ENCODE measurements at places on chromosomes 1 and 21.

DNA sequence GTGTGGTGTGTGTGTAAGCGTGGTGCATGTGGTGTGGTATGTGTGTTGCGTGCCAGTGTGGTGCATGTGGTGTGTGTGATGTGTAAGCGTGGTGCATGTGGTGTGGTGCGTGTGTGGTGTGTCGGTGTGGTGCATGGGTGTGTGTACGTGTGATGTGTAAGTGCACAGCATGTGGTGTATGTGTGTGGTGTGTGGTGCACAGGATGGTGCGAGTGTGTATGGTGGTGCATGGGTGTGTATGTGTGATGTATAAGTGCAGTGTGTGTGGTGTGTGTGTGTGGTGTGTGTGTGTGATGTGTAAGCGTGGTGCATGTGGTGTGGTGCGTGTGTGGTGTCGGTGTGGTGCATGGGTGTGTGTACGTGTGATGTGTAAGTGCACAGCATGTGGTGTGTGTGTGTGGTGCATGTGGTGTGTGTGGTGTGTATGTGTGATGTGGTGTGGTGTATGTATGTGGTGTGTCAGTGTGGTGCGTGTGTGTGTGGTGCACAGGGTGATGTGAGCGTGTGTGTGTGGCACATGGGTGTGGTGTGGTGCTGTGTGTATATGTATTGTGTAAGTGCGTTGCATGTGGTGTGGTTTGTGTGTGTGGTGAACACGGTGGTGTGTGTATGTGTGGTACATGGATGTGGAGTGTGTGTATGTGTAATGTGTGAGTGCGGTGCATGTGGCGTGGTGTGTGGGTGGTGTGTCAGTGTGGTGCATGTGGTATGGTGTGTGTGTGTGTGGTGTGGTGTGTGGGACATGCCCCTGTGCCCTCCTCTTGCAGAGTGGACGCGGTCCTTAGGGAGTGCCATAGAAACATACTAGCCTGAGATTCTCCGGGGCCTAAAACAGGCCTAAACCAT lies 1.1 kb upstream of the C2CD2 start:
- DNase-seq = no peak

DNA sequence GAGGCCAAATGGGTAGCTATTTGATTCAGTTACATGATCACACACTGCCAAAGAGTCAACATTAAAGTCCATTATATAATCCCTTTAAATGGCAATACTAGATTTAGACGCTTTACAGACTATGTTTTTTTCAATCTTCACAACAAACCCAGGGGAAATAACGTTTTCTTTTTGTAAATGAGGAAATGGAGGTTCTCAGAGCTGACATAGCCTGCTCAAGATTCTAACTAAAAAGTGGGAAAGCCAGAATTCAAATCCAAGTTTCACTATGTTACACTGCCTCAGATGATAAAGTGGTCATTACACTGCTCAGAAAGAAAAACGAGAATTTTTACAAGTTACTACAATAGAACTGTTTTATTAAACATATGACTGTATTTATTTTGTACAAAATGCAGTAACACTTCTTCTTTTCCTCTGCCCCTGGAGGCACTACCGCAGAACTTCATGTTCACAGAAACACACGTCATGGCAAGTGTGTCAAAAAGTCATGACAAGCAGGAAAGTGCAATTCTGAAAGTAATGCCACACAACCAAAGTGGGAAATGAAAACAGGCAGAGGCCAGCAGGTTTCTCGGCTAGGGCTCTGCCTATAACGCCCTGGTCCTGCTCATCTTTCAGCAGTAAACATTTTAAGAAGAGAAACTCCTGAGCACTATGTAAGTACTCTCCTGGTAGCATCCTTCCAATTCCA lies 19.0 kb downstream of the THEMIS2 start:
- DNase-seq = no peak

- no peak for DNase-seq
Measured at GRCh38 chr21:16530656-16531055, 800.9 kb downstream of the USP25 start.

DNA sequence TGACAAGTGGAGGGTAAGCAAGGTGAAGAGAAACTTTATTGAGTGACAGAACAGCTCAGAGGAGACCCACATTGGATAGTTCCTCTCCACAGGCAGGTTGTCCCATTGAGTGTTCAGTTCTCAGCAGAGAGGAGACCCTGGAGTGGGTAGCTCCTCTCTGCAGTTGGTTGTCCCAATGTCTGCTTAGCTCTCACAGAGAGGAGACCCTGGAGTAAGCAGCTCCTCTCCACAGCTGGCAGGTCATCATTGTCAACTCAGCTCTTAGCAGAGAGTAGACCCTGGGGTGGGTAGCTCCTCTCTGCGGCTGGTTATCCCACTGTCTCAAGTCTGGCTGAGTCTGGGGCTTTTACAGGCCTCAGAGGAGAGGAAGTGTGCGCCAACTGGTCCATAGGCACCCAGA lies 6.0 kb upstream of the CHD1L start:
- no peak for DNase-seq

- DNase-seq = no peak
Measured at GRCh38 chr1:96782856-96783255, 61.3 kb downstream of the PTBP2 start.

- no peak for DNase-seq
Measured at GRCh38 chr1:160049101-160049500, 17.3 kb upstream of the PIGM start.

GRCh38 chr1:15738416-15739113 lies 2.5 kb downstream of the SLC25A34 start:
- no peak for DNase-seq

DNA sequence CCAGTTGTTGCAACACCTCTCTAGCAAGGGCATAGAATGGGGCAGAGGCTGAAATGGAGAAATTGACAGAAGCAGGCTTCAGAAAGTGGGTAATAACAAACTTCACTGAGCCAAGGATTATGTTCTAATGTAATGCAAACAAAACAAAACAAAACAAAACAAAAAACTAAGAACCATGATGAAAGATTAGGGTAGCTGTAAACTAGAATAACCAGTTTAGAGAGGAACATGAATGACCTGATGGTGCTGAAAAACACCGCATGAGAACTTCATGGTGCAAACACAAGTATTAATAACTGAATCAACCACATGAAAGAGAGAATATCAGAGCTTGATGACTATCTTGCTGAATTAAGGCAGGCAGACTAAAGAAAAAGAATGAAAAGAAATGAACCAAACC lies 1707.7 kb downstream of the BRINP3 start:
- no peak for DNase-seq

- no peak for DNase-seq
Measured at GRCh38 chr1:111463029-111463683, 10.6 kb upstream of the C1orf162 start.

- no peak for DNase-seq
Measured at GRCh38 chr1:58065520-58065919, 481.0 kb downstream of the OMA1 start.

DNA sequence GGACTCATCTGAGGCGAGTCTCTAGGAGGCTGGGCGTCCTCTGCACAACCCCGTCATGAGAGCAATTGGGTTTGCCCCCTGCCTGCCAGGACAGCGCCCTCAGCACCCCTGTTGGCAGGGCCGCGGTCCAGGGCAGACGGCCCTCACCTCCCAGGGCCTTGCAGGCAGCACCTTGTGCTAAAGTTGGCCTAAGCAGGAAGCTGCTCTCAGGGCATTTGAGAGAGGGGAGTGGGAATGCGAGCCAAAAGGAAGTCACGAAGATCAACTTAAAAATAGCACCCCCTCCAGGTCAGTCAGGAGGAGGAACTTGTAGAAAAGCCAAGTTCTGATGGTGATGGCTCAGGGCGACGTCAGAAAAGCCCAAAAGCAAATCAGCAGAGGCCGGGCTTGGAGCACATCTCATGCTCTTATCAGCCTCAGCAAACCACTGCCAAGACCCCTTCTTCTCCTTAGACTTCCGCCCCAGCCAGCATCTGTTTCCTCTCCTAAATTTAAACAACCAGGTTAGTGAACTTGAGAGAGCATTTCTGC lies 12.6 kb upstream of the ADORA3 start:
- DNase-seq = no peak

DNA sequence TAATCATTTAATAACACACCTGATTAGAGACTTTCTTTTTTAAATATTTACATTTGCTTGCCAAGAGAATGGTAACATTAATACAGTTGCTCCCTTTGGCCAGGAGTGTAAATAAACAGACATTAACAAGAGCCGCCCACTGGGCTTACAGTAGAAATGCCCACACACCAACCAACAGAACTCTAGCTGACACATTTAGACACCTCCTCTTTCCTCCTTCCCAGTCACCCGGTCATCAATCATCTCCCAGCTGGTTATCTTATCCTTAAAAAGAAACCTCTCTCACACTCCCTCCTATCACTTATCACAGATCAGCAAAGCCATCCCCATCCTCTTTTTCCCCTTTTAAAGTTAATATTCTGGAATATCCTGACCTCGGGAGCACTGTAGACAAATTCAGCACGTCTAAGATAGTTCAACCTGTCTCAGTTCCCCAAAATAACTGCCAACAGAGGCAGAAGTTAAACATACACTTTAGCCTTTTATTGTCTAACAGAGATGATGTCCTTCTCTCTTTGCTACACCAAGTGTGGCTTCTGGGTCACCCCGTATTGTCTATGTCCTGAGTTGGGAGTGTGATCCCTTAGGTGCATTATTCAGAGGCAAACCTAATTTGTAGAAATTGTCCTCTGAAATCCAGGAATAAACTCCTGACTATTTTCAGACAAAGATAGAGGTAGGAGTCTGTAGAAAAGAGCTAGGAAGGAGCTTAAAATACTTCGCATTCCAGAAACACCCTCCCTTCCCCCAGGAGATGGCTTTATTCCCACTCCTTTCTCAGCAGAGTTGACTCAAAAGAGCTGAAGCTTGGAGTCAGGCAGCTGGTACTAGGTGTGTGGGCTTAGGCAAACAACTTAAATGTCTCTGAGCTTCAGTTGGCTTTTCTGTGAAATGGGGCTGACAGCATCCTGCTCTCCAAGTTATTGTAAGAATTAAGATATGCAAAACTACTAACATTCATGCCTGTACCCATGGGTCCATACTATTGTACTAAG lies 8.8 kb downstream of the MYCL start:
- DNase-seq = no peak

- peak; percentile 2 for DNase-seq
Measured at GRCh38 chr1:18299441-18300338, 181.0 kb upstream of the KLHDC7A start.

DNA sequence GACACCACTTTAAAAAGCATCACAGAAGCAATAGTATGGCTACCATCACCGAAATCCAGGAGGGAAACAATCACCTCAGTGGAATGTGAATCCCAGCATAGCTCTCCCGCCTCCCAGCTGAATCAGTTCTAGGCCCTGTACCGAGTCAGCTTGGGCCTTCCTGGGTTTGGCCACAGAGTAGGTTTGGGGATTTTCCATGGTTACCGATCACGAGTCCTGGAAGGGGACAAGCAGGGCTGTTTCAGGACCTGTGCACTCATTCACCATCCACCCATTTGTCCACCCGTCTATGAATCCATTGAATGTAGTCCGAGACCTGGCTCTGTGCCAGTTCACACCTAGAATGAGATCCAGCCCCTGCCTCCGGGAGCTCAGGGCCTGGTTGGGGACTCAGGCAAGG lies 94.2 kb downstream of the ARHGEF10L start:
- DNase-seq = no peak

- no peak for DNase-seq
Measured at GRCh38 chr1:93955765-93956164, 46.5 kb upstream of the GCLM start.

DNA sequence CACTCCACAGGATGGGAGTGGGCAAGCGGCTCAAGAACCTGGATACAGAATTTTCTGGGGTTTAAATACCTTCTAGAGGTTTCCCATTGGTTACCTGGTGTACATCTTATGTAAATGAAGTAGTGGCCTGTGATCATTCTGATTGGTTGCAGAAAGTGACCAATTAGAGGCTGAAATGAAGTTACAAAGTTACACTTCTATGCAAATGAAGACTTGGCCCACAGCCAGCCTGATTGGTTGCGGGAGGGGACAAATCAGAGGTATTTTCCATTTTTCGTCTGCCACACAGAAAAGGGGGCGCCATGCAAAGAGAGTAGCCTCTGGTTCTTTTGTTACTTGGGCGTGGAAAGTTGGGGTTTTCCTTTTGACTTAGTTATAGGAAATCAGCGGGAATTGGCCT lies 8.9 kb downstream of the KCNAB2 start:
- DNase-seq = no peak

- DNase-seq = no peak
Measured at GRCh38 chr1:169102567-169102966, 3.9 kb upstream of the ATP1B1 start.

GRCh38 chr21:46600305-46600704 lies 4.6 kb downstream of the S100B start:
- DNase-seq = no peak

- no peak for DNase-seq
Measured at GRCh38 chr1:200275415-200275814, 134.4 kb downstream of the ZNF281 start.

- no peak for DNase-seq
Measured at GRCh38 chr1:72397786-72398185, 115.4 kb upstream of the NEGR1 start.

DNA sequence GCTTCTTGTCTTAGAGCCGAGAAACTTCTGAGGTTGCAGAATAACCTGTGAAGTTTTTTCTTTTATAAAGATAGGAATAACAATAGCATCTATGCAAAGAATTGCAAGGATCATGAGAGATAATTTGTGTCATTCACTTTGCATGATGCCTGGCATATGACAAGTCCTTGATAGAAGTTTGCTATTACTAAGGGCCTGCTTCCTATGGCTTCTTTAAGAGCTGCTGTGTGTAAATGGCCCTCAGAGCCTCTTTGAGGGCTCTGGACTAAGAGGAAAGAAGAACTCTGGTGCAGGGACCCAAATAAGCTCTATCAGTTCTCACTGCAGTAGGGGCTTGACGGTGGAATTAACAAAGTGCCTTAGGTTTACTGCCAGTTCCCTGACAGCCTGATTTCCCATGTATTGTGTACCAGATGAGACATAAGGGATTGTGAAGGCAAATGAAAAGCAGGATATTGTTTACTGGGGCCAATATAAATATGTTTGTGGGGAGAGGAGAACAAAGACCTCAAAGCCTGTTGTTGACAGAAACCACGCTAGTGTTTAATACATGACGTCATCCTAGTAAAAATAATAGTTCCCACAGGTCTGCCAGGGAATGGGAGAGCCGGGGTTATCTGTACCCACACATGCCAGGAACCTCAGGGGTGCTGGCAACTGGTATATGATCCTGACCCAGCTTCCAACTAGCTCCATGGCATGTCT lies 131.2 kb upstream of the UBE2U start:
- no peak for DNase-seq

GRCh38 chr1:160884579-160884978 lies 401 bp downstream of the ITLN1 start:
- DNase-seq = no peak

DNA sequence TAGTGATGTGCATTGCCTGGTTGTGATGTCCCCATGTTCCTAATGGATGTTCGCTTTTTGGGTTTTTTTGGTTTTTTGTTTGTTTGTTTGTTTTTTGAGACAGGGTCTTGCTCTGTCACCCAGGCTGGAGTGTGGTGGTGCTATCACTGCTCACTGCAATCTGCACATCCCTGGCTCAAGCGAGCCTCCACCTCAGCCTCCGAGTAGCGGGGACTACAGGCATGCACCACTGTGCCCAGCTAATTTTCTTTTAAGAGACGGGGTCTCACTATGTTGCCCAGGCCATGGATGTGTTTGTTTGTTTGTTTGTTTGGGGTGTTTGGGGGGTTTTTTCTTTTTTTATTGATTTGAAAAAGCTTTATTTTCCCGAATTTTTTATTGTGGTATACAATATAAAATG lies 2.1 kb downstream of the COL6A2 start:
- DNase-seq = no peak

- no peak for DNase-seq
Measured at GRCh38 chr21:39314143-39315027, 953 bp upstream of the BRWD1 start.
